ENCODE measurements at places on chromosomes 16 and 17.

GRCh38 chr17:79522414-79522813, 88.4 kb downstream of the RBFOX3 start:
- DNase-seq, result no peak

DNA sequence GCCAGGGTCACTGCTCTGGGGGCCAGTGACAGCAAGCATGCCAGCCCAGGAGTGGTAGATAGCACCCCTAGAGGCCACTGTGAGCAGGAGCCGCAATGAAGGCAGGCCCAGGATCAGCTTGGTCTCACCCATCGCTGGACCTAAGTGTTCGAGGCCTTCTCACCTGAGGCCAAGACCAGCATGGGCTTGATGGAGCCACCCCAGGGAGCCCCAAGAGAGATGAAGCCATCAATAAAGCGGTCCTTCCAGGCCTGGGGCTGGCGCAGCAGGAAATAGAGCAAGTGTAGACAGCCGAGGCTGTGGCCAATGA, 1.8 kb downstream of the LCAT start:
- no peak for DNase-seq

- DNase-seq, result no peak
These were observed 81.0 kb upstream of the BRD7 start for GRCh38 chr16:50449800-50450199.

DNA sequence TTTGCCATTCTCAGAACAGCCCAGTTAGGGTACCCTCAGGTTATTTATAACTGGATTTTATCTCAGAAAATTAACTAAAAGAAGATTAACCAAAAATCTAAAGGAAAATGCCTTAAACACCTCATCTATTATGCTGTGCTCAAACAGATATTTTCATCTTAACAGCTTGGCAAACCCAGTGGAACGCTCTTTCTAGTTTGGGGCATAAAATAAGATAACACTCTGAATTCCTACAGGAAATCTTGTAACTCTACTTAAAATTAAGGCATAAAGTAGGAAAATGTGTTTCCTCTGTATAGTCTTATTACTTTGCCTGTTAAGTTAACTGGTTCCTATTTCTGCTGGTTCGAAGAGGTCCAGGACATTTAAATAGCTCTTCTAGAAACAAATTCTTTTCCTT, 723.9 kb downstream of the MAF start:
- no peak for DNase-seq

DNA sequence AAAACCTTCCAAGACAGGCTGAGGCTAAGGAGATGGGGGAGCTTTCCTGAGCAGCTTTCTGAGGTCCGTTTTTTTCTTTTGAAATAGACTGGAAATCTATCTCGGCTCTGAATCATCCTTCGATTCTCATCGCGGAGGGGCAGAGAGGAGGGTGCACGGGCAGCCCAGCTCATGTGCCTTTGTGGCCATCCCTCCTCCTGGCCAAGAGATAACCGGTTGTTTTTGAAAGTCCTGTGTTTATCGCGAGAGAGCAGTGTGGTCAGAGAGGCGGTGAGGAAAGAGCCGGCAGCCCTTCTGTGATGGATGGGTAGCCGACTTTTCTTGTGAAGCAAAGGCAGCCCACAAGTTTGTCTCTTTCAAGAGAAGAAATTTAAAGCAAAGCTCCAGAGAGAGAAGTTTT, 191.6 kb downstream of the CCDC182 start:
- no peak for DNase-seq

- peak; percentile 63 for DNase-seq
These were observed 106.3 kb downstream of the RPTOR start for GRCh38 chr17:80650751-80651518.

DNA sequence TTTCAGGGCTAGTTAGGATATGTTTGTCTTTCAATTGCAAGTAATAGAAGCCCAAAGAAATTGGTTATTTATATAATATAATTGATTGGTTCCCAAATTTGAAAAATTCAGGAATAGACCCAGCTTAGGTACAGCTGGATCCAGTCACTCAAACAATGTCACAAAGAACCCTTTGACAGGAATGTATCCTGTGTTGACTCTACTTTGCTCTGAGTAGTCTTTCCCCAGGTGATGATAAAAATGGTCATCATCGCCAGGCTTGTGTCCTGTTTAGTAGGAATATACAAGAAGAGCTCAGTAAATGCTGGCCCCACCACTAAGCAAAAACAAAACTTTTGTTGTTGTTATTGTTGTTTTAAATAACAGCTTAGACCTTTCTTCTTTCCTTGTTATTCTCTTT, 35.0 kb downstream of the MAPT start:
- no peak for DNase-seq

- DNase-seq, result no peak
These were observed 1.1 kb downstream of the C1QBP start for GRCh38 chr17:5437721-5438317.

DNA sequence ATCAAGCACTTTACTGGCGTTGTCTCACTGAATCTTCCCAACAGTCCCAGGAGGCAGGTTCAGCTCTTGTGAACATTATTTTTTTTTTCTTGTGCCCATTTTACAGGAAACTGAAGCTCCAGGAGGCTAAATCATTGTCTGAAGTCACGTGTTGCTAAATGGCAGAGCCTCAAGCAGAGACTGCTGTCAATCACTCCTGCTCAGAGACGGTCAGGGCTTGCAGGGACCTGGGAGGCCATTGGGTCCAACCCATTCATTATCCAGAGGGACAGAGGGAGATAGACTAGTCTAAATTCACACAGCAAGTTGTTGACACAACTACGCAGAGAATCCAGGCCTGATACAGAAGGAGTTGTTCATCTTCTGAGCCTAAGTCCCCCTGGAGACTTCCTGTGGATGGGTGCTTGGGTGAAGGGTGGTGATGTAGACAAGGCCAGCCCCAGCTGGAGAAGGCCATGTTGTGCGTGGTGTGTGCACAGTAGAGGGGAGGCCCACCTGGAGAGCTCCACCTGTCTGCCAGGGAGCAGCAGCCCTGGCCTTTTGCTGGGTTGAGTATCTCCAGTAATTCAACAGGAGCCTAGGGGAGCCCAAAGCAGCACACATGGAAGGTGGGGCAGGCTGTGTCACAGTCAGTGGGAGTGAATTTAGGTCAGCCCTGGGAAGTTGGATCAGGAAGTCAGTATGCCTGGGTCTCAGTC, 24.3 kb upstream of the C1QL1 start:
- DNase-seq, result no peak

DNA sequence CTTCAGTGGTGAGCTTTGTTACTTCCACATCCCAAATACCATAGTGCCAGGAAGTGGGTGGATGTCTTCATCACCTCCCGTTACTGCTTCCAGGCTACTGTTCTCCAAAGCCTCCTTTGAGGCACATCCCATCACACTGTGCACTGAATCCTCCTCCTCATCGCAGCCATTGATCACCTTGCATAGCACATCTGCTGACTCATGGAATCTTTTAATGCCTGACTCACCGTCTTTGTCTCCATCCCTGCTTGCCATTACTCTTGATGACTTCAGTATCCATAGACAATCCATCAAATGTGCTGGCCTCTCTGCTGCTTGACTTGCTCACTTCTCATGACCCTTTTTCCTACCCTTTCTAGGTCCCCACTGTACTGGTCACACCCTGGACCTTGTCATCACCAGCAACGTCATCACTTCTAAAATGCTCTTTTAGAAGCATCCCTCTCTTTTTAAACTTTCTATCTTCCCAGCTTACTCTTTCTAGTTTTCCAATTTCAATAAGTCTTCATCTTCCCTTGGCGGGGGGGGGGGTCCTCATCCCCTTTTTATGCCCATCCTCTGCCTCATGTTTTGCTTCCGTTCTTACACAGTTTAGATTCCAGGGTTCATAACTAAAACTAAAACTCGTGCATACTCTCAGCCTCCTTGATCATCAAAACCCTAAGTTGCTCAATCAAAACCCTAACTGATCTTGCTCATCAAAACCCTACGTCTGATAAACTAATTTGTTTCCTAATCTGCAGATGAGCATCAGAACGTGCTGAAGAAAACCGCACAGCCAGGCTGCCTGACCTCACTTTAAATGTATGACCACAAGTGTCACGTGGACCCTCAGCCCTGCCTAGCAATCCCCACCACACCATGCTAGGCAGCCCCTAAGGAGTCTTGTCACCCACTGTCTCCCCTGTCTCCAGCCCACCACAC, 289.7 kb upstream of the ZFHX3 start:
- DNase-seq, result no peak

GRCh38 chr17:51189628-51190027, 23.4 kb downstream of the NME2 start:
- no peak for DNase-seq

DNA sequence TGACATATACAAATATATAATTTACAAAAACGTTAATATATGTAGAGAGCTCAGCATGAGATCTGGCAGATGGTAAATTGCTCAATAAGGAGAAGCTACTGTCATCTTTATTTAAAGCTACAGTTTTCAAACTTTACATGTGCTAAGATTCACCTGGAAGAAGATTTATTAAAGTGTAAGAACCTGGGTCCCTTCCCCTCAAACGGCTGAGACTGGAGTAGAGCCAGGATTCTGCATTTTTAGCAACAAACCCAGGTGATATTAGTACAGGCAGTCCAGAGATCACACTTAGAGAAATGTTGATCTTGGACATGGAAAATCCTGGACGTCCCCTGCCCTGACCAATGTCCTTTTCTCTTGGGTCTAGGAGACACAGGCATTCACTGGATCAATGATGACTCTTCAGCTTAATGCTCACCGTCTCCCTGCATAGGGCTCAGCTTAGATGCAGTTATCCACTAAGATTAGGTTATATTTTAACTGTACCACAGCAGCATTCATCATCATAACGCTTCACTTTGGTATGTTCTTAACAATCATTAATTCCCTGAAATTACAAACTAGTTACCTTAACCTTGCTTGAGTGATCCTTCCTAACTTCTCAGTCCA, 20.4 kb downstream of the CDR2 start:
- no peak for DNase-seq

DNA sequence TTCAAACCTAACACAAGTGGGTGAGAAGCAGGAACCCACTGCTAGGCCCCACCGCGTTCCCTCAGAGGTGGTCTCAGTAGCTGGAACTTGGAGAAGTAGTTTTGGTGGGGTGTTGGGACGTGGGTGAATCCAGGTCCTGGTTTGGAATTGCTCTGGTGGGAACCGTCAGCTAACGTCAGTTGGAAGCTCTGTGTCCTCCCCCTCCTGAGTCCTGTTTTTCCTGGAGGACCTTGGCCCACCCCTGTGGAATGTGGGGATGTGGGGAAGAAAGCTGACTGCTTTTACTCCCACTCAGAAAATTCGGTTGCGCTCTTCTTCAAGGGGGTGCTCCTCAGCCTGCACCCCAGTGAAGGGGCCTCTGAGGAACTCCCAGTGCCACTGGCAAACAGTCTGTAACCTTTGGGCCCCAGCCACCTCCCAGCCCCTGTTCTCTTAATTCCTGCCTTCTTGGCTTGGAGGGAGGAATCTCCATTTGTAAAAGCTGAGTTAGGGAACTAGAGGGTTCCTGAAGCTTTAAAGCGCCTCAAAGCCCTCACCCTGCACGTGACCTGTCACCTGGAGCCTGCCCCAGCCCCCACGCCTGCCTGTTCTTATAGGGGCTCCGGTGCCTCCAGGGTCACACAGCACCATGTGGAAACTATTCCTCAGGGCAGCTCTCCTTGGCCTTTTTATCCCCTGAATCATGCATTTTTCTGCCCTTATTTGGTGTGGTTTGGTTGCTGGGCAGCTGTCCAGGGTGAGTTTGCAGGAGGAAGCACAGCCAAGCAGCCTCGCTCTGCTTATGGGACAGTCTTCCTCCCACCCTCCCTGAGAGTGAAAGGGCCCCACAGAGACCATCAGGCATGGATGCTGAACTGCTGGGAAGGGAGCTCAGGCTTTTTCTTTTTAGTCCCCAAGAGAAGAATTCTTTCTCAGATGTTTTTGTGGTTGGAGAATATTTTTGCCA, 16.2 kb upstream of the NAGLU start:
- DNase-seq, result no peak

DNA sequence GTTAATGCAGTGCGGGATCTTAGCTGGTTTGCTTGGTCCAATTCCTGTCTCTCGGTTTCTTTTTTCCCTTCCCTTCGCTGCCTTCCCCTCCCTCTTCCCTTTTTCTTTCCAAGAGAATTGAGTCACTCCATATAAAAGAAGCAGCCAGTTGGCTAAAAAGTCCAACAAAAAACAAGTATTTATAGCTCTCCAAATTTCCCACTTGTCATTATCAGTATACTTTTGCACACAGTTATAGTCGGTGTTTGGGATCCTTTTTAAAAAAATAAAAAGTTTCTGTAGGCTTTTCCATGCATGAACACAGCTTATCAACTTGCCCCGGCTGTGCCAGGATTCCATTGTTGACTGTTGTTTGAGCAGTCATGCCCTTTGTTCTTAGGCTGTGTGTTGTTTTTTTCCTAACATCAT, 24.9 kb downstream of the HMOX2 start:
- no peak for DNase-seq

GRCh38 chr16:89737341-89738071, 16.2 kb downstream of the ZNF276 start:
- no peak for DNase-seq

DNA sequence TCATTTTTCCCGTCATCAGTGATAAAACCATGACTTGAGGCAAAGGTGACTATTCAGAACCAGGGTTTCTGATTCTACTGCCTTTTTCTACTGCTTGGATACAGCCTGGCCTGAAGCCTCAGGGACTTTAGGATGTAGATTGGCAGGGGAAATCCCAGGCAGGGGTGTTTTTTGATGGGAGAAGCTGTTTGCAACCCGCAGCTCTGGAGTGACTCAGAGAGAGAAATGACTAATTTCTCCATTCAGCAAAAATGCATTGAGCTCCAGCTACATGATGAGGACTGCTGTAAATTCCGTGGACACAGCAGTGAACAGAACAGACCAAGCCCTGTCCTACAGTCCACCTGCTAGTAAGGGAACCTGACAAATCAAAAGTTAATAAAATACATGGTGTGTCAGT, 560.6 kb downstream of the CDH13 start:
- no peak for DNase-seq

DNA sequence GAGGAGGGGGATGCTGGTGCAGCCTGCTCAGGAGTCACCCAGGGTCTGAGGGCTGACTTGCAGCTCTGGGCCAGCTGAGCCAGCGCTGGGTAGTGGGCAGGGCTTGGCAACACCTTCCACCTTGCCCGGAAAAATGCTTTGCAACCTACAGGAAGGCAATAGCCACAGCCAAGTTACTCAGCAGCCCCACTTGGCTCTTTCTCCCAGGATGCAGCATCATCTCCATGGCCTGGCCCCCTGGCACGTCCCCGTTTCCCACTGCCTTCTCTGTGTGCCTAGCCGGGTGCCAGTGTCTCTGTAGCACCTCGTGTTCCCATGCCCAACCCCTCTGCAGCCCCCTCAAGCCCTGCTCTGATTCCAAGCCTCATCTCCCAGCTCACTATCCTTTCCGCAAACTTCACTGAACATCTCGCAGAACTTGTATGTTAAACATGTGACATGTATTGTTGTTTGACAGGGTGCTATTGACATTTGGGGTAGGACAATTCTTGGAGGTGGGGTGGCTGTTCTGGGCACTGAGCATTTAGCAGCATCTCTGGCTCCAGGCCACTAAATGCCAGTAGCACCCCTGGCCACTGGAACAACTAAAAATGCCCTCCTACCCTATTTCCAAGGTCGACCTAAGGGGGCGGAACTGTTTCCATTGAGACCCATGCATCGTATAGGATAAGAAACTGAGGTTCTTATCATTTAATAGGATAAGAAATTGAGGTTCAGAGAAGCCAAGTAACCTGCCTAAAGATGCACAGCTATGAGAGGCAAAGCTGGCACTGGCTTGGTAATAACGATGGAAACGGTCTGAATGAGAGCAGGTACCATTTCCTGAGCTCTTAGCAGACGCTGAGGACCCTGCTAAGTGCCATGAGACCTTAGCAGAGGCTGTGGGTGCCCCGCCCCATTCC, 12.2 kb downstream of the DEXI start:
- no peak for DNase-seq

GRCh38 chr17:19302791-19303331, 59.7 kb downstream of the B9D1 start:
- no peak for DNase-seq

All from thymus (tissue), 14 donors.